Endodermal cell (in vitro differentiated cells): ENCODE measurements at places on chromosomes 7 and 10. TPM values are rescaled to one million over a fixed set of nuclear protein-coding genes. Genes with fewer than 3 reads are reported as not detected.
A peak's percentile ranks its signal among the peaks of the same experiment; 100 is the strongest.

GRCh38 chr7:116224492-116225098 is 14.3 kb downstream of the TES start:
- DNase-seq = no peak

GRCh38 chr7:157493017-157493416 is 156.2 kb downstream of the DNAJB6 start:
- DNase-seq = peak; percentile 55

DNA sequence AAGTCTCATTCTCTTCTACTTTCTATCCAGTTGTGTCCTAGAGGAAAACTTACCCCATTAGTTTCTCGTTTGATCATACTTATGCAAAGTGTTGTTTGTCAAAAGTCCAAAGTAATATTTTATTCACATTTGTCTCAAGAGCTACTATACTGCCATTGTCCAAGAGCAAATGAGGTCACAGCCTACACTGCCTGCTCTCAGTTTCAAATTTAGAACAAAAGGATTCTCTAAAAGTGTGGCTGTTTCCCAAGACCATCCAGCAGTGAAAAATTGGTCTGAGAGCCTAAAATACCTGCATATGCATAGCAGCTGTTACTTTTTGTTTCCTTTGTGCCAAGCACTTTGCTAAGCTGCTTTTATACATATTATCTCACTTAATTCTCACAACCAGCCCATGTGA is 439.5 kb upstream of the NFE2L3 start:
- DNase-seq = no peak

GRCh38 chr10:29238523-29239135 is 50.2 kb upstream of the LYZL1 start:
- no peak for DNase-seq

DNA sequence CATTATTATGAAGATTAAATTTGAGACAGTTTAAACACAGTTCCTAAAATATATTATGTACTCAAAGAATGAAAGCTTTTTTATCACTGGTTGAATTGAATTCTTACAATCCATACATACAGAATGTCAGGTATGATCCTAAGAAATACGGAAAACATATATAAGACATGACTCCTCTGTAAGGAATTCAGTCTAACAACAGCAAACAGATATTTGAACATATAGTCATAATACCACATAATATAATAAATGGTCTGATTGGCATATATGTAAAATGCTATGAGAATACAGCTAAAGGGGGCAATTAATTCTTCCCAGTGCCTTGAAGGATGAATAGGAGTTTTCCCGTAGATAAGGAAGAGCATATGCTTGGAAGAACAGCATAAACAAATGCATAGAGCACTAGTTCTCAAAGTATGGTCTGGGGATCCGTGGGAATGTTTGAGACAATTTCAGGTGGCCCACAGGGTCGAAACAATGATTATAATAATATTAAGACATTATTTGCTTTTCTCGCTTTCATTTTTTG is 10.6 kb upstream of the ARID5B start:
- DNase-seq = no peak

DNA sequence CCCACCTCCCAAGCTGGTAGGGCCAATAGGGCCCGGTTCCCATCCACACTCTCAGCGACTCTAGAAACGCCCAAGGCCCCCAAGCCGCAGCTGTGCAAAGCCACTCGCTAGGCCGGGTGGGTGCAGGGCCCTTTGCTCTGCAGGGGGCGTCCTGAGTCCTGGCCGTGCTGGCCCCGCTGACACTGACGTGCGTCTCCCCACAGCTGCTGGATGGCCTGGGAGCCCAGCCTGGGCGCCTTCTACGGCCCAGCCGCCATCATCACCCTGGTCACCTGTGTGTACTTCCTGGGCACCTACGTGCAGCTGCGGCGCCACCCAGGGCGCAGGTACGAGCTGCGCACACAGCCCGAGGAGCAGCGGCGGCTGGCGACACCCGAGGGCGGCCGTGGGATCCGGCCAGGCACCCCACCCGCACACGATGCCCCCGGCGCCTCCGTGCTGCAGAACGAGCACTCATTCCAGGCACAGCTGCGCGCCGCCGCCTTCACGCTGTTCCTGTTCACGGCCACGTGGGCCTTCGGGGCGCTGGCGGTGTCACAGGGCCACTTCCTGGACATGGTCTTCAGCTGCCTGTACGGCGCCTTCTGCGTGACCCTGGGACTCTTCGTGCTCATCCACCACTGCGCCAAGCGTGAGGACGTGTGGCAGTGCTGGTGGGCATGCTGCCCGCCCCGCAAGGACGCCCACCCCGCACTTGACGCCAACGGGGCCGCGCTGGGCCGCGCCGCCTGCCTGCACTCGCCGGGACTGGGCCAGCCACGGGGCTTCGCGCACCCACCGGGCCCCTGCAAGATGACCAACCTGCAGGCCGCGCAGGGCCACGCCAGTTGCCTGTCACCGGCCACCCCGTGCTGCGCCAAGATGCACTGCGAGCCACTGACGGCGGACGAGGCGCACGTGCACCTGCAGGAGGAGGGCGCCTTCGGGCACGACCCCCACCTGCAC is 31.6 kb upstream of the KNDC1 start:
- peak; percentile 41 for DNase-seq

SLC39A12 gene
- not detected in 3 replicates for total RNA-seq

PRSS1 gene
- total RNA-seq = 4.4 and 5.7 TPM in 2 replicates
